ENCODE measurements at places on chromosomes 7 and 10.
A peak's percentile ranks its signal among the peaks of the same experiment; 100 is the strongest.

GRCh38 chr7:41940760-41941343, 238.0 kb upstream of the INHBA start:
- DNase-seq, result peak; percentile 41

GRCh38 chr7:85748861-85749260, 562.0 kb upstream of the SEMA3D start:
- DNase-seq, result no peak

GRCh38 chr7:124208173-124208572, 175.3 kb upstream of the TMEM229A start:
- DNase-seq, result peak; percentile 47

DNA sequence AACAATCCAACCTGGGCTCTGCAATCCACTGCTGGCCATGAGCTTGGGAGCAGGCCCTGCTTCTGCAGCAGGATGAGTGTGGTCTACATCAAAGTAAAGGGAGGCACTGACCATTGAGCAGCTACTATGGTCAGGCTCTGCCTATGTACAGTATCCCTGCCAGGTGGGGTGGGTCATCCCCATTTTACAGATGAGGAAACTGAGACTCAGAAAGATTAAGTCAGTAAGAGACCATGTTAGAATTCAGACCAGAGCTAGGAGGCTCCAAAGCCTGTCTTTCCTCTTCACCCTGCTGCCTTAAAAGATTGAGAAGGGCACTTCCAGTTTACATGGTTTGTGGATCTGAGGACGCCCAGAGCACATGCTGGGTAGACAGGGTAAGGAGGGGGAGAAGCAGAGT, 27.1 kb upstream of the CDH23 start:
- DNase-seq, result no peak

GRCh38 chr10:13994932-13995331, 335.8 kb downstream of the FRMD4A start:
- no peak for DNase-seq

DNA sequence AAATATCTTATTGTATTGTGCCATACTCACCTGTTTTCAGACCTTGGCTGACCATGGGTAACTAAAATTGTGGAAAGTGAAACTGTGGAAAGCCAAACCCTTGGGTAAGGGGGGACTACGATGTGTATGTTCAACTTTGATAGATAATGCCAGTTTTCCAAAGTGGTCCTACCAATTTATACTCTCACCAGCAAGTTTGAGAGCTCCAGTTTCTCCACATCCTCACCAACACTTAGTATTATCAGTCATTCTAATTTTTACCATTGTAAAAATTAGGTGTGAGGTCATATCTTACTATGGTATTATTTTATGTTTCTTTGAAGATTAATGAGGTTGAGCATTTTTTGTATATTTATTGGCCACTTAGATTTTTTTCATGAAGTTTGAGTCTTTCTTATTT, 346.9 kb upstream of the PODXL start:
- no peak for DNase-seq

- no peak for DNase-seq
These were observed 90.2 kb downstream of the FRMD4A start for GRCh38 chr10:14240253-14241189.

DNA sequence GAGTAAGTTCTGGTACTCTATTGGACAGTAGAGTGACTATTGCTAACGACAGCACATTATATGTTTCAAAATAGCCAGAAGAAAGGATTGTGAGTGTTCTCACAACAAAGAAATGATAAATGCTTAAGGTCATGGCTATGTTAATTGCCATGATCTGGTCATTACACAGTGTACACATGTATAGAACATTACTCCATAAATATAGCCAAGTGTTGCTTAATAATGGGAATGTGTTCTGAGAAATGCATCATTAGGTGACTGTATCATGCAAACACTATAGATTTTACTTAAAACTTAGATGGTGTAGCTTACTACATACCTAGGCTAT, 19.6 kb downstream of the EPC1 start:
- DNase-seq, result no peak

DNA sequence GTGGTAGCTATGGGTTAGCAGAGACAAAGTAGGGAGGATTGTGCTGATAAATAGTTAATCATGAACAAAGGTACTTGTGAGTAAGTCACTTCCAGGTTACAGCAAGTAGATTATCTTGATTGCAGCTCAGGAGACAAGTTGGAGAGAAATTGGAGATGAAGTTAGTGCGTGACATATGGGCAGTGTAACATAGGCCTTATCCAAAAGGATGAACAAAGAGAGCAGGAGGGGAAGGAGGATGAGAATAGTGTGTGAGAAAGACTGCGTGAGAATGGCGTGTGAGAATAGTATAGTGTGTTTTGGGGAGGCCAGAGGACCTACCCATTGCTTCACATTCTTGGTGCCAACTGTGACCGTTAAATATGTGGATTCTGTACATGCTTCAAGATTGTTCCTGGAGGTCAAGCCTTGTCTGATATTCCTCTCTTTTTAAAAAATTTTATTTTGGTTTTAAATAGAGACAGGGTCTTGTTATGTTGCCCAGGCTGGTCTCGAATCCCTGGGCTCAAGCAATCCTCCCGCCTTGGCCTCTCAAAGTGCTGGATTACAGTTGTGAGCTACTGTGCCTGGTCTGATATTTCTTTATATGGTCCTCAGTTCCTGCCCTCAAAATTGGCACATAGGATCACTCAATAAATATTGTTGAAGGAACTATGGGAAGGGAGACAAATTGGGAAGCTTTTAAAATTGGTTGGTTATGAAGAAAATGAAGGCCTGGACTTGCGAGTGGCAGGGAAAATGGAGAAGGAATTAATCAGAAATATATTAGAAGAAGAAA, 3.2 kb downstream of the VCL start:
- no peak for DNase-seq
